ENCODE measurements at places on chromosomes 2 and 18. TPM values are rescaled to one million over a fixed set of nuclear protein-coding genes. Genes with fewer than 3 reads are reported as not detected.

Gene EIF4E2
- 40.7 TPM for total RNA-seq

Gene TAF1B
- total RNA-seq, result 3.6 TPM

- no peak for DNase-seq
Observed at GRCh38 chr2:20560891-20561636, 89.8 kb downstream of the HS1BP3 start.

- DNase-seq, result no peak
Observed at GRCh38 chr2:135947483-135947882, 37.9 kb downstream of the DARS1 start.

- DNase-seq, result no peak
Observed at GRCh38 chr2:234912437-234912836, 39.4 kb upstream of the SH3BP4 start.

Measured in left ventricle myocardium superior (tissue), 1 donor.